Ascending aorta (tissue), 2 donors: ENCODE measurements at places on chromosomes 4 and X.

- no peak for DNase-seq
Observed at GRCh38 chr4:177937041-177937440, 494.8 kb upstream of the AGA start.

DNA sequence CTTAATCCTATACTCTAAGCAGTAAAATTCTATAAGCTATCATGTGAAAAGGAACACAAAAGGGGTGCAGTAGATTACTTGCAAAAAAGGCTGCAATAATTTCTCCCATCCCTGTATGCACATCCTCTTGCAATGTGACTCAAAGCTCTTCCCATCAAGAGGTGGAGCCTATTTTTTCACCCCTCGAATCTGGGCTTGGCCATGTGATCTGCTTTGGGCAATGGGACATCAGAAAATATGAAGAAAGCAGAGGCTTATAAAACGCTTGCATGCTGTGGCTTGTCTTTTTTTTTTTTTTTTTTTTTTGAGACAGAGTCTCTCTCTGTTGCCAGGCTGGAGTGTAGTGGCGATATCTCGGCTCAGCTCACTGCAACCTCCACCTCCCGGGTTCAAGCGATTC, 33.0 kb downstream of the GEMIN8 start:
- DNase-seq: no peak

GRCh38 chr4:168474660-168475320, 5.5 kb downstream of the DDX60L start:
- no peak for DNase-seq

DNA sequence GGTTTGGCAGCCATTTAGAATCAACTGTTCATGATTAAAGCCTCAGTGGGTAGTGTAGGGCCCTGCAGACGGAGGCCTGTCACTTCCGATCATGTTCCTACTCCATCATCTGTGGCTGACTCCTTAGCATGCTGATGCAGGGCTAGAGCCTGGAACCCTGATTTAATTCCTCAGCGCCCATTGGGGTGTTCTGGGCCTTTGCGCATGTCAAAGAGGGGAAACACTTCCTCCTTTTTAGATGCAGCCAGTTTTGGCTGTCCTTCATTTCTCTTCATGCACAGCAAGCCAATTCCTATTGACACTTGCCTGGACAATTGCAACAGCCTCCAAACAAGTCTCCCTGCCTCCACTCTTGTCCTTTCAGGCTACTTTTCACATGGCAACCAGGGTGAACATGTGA, 51.9 kb upstream of the MAGEA4 start:
- no peak for DNase-seq

GRCh38 chr4:128427832-128428366, 140.3 kb upstream of the PGRMC2 start:
- no peak for DNase-seq
